ENCODE measurements at places on chromosomes 3 and 15.

DNA sequence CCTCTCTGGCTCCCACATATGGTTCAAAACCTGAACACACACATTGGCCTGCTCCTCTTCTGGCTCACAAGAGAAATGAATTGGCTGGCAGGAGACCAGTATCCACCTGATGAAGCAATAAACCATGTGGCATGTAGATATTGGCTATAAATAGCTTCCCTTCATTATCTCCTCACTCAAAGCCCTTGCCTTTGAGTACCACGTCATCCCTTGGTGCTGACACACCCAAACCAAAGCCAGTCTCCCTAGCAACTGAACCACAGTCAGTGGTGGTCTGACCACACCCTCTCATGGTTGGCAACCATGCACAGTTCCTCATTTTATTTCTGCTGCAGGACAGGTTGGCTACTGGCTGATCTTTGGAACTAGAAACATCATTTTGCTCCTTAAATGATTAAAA lies 98.8 kb downstream of the ZNF621 start:
- no peak for DNase-seq

GRCh38 chr3:42014921-42015533 lies 53.1 kb upstream of the ULK4 start:
- DNase-seq: peak; percentile 36

GRCh38 chr3:142975316-142975995 lies 12.0 kb upstream of the PAQR9 start:
- no peak for DNase-seq

- DNase-seq: no peak
These were observed 9.7 kb downstream of the PARP16 start for GRCh38 chr15:65277015-65277414.

- no peak for DNase-seq
These were observed 452 bp downstream of the BBX start for GRCh38 chr3:107523289-107523538.

Data from head of caudate nucleus (tissue), 42 donors.